Activated naive CD4-positive, alpha-beta T cell treated with anti-CD3 and anti-CD28 coated beads, Interleukin-2, amount 10 ng/mL, durations not matched to agents 5 hours and 36 hours (primary cell): ENCODE measurements at places on chromosomes 1 and 21. TPM values are rescaled to one million over a fixed set of nuclear protein-coding genes. Genes with fewer than 3 reads are reported as not detected.

Gene MYBPH
- total RNA-seq: not detected

Gene NUDT4B
- 0.48 TPM for total RNA-seq

Gene BRWD1
- total RNA-seq: 41.4 TPM

Gene HAO2
- not detected for total RNA-seq

Gene KIF2C
- total RNA-seq: 81.8 TPM

Gene RAP1GAP
- total RNA-seq: 0.53 TPM

Gene SHE
- not detected for total RNA-seq

Gene RNU1-1
- 2,872 TPM for total RNA-seq

Gene TTLL7
- 1.1 TPM for total RNA-seq

Gene COL16A1
- total RNA-seq: not detected

Gene VWA1
- total RNA-seq: 0.33 TPM

Gene PDC
- total RNA-seq: not detected

Gene ACTL8
- not detected for total RNA-seq

Gene SFN
- 5.6 TPM for total RNA-seq

Gene CRNN
- not detected for total RNA-seq

Gene SELE
- total RNA-seq: not detected

Gene FALEC
- not detected for total RNA-seq

Gene PCP4L1
- total RNA-seq: 0.71 TPM

Gene GCSAML
- not detected for total RNA-seq

Gene TRIM67
- total RNA-seq: not detected

Gene CD52
- total RNA-seq: 1,759 TPM

Gene LCE2C
- not detected for total RNA-seq

Gene CYP4Z1
- total RNA-seq: not detected

Gene RTCA
- total RNA-seq: 44.0 TPM

Gene CHODL
- not detected for total RNA-seq

Gene PMF1
- 70.4 TPM for total RNA-seq

Gene TSPEAR
- total RNA-seq: not detected

Gene CFHR5
- not detected for total RNA-seq

Gene RXFP4
- not detected for total RNA-seq

Gene GON4L
- 71.3 TPM for total RNA-seq

Gene TAGLN2
- 371 TPM for total RNA-seq
